ENCODE measurements at places on chromosomes 5 and 9. TPM values are rescaled to one million over a fixed set of nuclear protein-coding genes. Genes with fewer than 3 reads are reported as not detected.

The NUTM2F gene
- not detected for total RNA-seq

The BHMT gene
- 0.86 TPM for total RNA-seq

The HCN1 gene
- total RNA-seq = under 0.01 TPM

The TRPM3 gene
- under 0.01 TPM for total RNA-seq

The STPG3 gene
- not detected for total RNA-seq

The F2RL1 gene
- total RNA-seq = 209 TPM

The PDE6A gene
- total RNA-seq = not detected

Measured in placental pericyte (primary cell).